ENCODE measurements at places on chromosomes 12 and 14. TPM values are rescaled to one million over a fixed set of nuclear protein-coding genes. Genes with fewer than 3 reads are reported as not detected.
A peak's percentile ranks its signal among the peaks of the same experiment; 100 is the strongest.

- no peak overlapping the region for H3K4me3 ChIP-seq
- peak overlapping the region; percentile 1 for H3K27ac ChIP-seq
- H3K4me1 ChIP-seq = peaks cover 4% of the 10 kb centered on the region
- H3K27me3 ChIP-seq = no peaks in the 10 kb centered on the region
- H3K36me3 ChIP-seq = no peaks in the 10 kb centered on the region
- no peak for DNase-seq
These were observed 4.0 kb downstream of the FAR2 start for GRCh38 chr12:29152981-29153630.

- no peak for DNase-seq
- peaks cover 84% of the 10 kb centered on the region for H3K36me3 ChIP-seq
- H3K27ac ChIP-seq = no peak overlapping the region
These were observed 7.6 kb downstream of the POP5 start for GRCh38 chr12:120573560-120573959.

- H3K4me3 ChIP-seq = no peak overlapping the region
- DNase-seq = no peak
- no peak overlapping the region for H3K27ac ChIP-seq
- no peaks in the 10 kb centered on the region for H3K36me3 ChIP-seq
- H3K27me3 ChIP-seq = no peaks in the 10 kb centered on the region
These were observed 20.5 kb downstream of the OR10G2 start for GRCh38 chr14:21614240-21614639.

GRCh38 chr12:109695416-109695815 lies 18.2 kb upstream of the FAM222A start:
- H3K27ac ChIP-seq = no peak overlapping the region
- peaks cover 12% of the 10 kb centered on the region for H3K4me1 ChIP-seq
- no peak overlapping the region for H3K4me3 ChIP-seq

The TMCC3 gene
- total RNA-seq = 6.6 TPM

The TMPRSS12 gene
- total RNA-seq = not detected
